Left lung (tissue), 14 donors: ENCODE measurements at places on chromosomes 6 and 20. TPM values are rescaled to one million over a fixed set of nuclear protein-coding genes. Genes with fewer than 3 reads are reported as not detected.
A peak's percentile ranks its signal among the peaks of the same experiment; 100 is the strongest.

RBPJL gene
- polyA plus RNA-seq = not detected

LHFPL5 gene
- polyA plus RNA-seq = not detected

GRCh38 chr20:47281376-47281775 lies 75.1 kb downstream of the ZMYND8 start:
- DNase-seq = no peak

GRCh38 chr6:51384736-51385135 lies 566.1 kb downstream of the TFAP2B start:
- no peak for DNase-seq

- DNase-seq = no peak
These were observed 171.6 kb downstream of the MTHFD1L start for GRCh38 chr6:151036869-151037680.

- no peak for DNase-seq
These were observed 119.3 kb downstream of the RNF144B start for GRCh38 chr6:18506382-18507017.

DNA sequence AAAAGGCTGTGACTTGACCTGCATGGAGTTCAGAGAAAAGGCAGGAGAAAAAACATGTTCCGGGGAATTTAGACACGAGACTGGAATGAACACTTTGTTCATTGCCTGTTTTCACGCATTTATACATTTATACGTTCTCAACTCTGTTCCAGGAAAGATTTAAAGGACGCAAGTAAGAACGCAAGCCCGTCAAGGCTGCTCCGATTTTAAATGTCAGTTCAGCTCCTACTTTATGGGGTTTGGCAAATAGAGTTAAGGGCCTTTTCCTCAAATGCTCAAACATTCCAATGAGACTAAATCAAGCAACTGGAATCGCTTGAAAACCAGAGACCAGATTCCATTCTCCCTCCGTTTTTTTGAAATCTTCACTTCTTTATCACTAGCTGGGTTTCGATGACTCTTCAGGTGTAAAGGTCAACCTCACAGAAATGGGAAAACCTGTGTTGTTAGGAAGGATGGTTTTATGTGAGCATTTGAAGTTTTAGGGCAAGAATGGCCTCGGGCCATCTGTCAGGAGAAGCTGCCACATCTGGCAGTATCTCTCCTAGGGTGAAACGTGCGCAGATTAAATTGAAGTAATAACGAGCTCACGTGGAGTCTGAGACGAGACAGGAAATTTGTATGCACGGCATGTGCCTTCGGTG lies 24.9 kb downstream of the TTLL2 start:
- no peak for DNase-seq

PTPRK gene
- 88.7 TPM for polyA plus RNA-seq

GRCh38 chr6:170222498-170223471 lies 68.1 kb downstream of the DLL1 start:
- peak; percentile 39 for DNase-seq

LY6G6D gene
- polyA plus RNA-seq = not detected

GNL1 gene
- polyA plus RNA-seq = 96.5 TPM

- no peak for DNase-seq
These were observed 150.0 kb downstream of the GJA10 start for GRCh38 chr6:90044182-90044832.

OXT gene
- polyA plus RNA-seq = not detected

DNA sequence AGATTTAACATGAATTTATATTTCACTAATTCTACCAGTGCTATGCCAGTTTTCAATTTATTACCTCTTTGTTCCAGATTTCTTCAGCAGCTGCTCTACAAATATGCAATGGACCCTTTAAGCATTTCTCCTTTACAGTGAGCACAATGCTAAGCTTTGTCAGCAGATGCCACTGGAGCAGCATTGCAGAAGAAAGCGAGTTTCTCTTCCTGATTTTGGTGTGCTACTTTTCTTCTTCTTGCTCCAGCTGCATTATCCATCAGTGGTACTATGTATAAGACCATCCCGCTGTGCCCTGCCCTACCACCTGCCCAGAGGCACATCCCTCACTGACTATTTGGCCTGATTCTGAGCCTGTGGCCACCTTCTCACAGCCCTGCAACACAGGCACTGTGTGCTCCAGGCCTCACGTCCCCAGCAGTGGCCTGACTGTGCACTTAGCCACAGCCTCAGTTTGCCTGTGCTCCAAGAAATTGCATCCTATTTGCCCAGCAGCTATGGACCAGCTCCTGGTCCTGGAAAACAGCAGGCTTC lies 84.1 kb downstream of the TNFAIP3 start:
- no peak for DNase-seq

DNA sequence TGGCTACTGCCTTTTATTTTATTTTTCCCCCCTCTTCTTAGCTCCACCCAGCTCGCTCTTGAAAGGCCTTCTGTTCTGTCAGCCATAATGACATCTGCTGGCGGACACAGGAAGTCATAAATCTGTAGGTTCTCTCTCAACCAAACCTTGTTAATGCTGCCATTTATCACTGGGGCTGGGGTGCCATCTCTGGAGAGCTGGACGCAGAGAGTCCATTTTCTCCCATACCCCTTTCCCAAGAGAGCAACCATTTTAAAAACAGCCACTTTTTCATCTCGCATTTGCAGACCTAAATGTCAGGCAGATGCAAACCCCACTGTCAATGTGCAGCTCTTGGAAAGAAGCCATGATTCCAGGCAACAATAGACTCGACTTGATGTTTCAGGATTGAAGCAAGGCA lies 13.0 kb upstream of the TSHZ2 start:
- DNase-seq = peak; percentile 61

BTN1A1 gene
- 0.19 TPM for polyA plus RNA-seq

DNA sequence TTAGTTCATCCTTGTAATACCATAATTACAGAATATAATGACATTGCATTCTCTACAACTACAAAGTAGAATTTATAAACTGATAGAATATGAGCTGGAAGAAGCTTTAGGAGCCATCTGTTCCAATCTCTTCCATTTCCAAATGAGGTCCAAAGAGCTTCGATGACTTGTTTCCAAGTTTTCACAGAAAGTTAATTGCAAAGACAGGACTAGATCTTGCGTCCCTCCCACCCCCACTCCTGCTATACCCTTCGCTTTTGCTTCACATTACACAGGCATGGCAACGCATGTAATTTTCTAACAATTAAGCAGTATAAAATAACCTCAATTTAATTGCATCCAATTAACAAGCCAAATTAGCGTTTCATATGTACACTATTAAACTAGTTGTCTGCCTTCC lies 7.0 kb downstream of the HIVEP2 start:
- no peak for DNase-seq

DNA sequence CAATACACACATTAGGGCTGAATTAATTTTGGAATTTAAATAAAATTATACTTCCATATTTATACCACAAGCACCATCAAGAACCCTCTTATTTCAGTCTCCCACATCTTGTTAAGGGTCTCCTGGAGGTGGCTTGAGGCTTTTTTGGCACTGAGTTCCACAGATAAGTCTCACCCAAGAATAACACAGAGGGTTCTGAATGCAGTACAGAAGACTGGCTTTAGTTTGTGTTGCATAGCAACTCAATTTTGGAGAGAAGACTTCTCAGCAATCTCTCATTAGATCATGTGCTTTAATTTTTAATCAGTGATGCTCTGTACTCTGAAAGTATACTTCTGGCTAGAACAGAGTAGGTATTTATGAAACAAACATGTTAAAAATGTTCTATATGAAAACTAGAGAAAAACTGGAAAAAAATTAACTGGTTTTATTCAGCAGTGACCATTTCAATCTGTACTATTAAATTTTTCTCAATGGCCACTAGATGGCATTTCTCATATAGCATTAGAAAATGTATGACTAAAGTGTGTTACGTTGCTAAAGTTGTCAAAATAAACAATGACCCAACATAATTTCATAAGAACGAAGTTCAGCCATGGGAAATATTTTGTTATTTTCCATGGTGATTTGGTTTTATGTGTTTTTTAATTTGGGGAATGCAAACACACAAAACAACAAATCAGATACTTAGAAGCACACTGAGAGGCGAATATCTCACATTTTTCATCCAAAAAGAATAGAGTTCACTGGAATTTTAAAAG lies 32.7 kb upstream of the MAP7 start:
- DNase-seq = peak; percentile 34

- no peak for DNase-seq
These were observed 128.5 kb upstream of the ENPP5 start for GRCh38 chr6:46299253-46299652.

DNA sequence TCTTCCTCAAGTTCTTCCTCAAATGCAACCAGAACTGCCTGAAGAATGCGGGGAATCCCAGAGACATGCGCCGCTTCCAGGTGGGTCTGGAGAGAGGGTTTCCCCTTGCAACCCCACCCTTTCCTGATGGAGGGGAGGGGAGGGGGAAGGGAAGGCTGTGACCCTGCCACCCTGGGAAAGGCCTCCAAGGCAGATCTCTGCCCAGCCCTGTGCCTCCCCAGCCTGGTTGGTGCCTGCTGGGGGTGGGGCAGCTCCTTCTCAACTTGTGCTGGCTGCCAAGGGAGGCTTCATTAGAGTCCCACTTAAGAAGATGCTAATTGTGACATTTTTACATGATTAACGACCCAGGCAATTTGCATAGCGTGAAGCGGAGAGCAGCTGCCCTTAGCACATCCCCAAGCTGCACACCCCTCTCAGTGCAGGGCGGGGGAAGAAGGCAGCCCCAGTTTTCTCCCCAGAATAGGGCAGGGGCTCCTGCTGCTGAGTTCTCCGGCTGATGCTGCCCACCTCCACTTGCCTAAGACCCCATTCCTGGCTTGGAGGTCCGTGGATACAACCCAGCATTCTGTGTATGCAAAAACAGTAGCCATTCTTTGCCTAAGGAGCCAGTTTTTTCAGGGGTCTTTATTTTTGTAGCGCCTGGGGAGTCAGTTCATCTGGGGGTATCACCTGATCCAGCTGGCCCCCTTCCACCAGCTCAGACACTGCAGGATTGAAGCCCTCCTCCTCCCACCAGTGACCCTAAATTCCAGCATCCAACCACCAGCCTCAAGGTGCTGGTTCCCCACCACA lies 51.7 kb downstream of the CPXM1 start:
- no peak for DNase-seq

MSH5 gene
- 43.3 TPM for polyA plus RNA-seq

ATAT1 gene
- polyA plus RNA-seq = 61.7 TPM

TMEM151B gene
- 0.93 TPM for polyA plus RNA-seq

UST gene
- polyA plus RNA-seq = 8.1 TPM

DNA sequence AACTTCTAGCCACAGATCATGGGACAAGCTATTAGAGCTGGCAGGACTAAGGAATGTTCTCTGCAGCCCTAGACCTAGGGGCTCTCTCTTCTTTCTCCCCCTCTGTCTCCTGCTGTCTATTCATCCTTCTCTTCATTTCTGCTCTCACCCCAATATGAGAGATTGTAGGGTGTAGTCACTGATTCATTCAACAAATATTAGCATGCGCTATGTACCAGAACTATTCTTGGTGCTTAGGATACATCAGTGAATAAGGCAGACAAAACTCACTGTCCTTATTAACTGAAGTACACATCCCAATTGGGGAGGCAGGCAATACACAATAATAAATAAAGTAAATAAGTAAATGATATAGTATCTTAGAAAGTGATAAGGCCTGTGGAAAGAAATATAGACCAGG lies 14.7 kb upstream of the SIRPB2 start:
- no peak for DNase-seq

- DNase-seq = no peak
These were observed 30.0 kb upstream of the UST start for GRCh38 chr6:148716811-148717210.
